EL (cell line): ENCODE measurements at places on chromosomes 3 and 15.

- DNase-seq: no peak
Measured at GRCh38 chr3:174776636-174777035, 82.5 kb upstream of the NAALADL2 start.

GRCh38 chr3:61890167-61890566 lies 328.8 kb downstream of the PTPRG start:
- no peak for DNase-seq

DNA sequence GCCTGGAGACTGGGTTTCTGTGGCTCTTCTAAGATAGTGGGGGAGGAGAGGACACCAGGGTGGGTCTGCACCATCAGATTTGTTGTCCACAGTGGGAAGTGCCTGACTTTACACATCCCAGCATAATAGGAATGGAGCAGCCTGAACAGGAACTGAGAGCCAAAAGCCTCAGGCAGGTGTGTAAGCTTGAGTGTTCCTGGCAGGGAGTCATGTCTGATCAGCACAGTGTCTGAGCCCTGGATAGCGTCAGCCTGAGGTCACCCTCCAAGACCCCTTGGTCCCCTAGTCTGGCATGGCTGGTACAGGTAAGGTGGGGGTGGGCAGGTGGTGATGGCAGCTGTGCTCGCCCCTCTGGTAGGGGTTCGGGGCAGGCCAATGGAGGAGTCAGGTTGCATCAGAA lies 20.2 kb downstream of the INSYN1 start:
- DNase-seq: no peak

GRCh38 chr15:51135276-51135675 lies 40.6 kb upstream of the TNFAIP8L3 start:
- DNase-seq: no peak

GRCh38 chr3:109355625-109356441 lies 18.5 kb upstream of the DPPA4 start:
- no peak for DNase-seq

DNA sequence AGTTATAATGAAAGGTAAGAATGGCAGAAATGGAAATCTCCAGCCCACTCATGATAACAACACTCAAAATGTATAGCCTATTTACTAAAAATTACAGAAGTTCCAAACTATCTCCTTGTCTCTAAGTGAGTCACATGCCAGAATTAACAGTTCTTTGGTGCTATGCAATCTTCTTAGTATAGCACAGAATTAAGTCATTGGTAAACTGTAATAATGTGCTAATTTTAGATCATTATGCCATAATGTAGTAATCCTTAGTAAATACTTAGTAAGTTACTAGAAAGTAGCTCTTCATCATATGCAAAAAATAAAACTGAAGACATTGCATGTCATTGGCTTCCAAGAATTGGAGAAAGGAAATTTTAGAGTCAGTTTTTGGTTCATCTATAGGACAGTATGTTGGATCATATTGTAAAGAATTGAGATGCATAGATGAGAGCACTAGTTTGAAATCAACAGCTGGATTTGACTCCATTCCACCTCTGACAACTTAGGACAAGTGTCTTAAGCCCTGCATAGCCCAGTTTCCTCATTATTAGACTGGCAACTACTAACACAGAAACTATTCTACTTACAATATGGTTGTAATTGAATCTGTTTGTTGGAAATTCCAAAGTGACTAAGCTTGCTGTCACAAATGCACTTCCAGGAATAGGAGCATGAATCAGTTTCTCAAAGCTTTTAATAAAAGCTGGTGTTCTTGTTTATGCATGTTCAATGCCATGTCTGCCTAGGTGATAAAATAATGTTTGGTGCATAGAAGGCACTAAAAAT lies 40.1 kb upstream of the CD47 start:
- peak; percentile 86 for DNase-seq

- DNase-seq: peak; percentile 87
Measured at GRCh38 chr3:56125358-56126005, 342.8 kb downstream of the ERC2 start.

DNA sequence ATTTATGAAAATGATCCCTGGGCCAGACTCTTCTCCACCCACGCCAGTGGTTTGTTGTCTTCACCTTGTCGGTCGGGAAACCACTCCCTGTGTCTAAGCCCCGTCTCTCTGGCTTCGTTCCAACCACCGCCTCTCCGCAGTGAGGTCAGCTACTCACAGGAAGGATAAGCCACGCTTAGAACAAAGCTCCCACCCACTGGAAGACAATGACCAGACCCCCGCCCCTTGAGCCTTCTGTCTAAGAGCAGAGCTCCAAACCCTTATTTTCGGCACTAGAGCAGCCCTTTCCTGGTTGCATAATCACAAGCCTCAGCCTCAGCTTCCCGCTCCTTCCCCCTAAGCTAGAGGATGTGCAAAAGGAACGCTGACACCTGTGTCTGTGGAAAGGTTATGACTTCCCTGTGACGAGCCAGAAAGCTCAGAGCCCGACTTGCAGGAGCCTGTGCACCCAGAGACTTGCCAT lies 114.9 kb upstream of the MEF2A start:
- no peak for DNase-seq

DNA sequence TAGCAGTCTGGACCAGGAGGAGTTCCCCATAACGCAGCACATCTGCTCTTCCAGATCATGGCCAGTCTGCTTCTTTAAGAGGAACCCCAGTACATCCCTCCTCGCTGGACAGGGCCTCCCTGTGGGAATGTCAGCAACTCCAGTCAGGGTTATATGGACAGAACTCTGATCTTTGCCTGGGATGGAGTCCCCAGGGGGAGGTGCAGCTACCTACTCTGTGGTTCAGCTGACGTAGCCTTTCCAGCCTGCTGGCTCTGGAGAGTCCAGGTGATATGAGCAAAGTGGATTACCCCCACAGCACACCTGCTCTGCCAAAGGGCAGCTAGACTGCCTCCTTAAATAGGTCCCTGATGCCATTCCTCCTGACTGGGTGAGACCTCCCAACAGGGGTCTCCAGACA lies 417.1 kb upstream of the EPHA3 start:
- no peak for DNase-seq

DNA sequence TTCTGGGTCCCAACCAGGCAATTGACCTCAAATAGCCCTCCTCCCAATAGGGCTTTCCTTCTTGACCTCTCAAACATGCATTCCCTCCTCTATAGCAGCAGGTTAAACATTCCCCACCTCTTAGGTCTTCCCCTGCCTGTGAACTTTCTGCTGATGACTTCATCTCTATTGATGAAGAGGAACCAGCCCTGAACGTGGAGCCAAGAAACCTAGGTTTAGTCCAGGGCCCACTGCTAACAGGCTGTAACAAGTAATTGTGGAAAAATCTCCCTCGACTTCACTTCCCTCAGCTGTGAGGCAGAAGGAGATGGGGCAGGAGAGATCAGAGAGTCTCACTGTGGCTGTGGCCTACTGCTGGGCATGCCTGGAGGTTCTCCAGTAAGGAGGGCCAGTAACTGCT lies 24.7 kb downstream of the ILDR1 start:
- DNase-seq: no peak

DNA sequence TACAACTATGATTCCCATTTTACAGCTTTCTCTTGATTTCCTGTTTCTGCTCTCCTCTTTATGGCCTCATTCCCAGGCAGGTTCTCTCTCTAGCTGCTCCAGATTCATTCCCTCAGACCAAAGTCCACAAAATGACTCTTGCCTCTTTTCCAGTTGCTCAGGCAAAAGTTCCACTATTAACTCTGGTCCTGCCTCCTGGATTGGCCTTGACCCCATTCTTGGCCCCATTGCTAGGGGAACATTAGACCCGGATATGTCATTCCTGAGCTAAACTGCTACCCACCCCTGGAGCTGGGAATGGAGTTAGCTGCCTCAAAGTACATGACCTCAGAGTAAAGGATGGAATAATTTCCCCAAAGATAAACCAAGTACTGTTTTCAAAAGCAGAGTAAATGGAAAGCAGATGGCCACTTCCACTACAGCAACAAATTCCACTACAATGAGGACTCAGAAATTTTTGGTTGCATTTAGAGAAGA lies 73.0 kb upstream of the GAP43 start:
- DNase-seq: no peak

- DNase-seq: no peak
Measured at GRCh38 chr15:67241132-67241855, 13.2 kb downstream of the AAGAB start.

GRCh38 chr3:18153571-18154173 lies 271.5 kb downstream of the SATB1 start:
- peak; percentile 72 for DNase-seq

GRCh38 chr15:80822676-80823075 lies 43.5 kb downstream of the CEMIP start:
- no peak for DNase-seq

GRCh38 chr15:101170568-101171350 lies 81.1 kb downstream of the CHSY1 start:
- peak; percentile 80 for DNase-seq

DNA sequence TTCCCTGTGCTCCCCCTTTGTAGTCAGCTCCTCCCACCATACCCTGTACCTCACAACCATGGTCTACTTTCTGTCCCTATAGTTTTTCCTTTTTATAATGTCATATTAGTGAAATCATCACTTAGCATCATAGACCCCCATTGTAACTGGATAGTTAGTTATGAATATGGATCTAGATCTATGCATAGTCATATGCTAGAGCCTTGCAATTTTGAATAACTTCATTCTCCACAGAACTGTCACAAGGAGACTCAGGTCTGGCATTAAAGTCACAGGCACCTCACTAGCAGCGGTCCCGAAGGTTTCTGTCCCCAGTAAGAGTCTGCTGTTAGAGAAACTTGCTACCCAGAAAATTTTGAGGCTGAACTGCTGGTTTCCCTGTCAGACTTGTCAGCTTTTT lies 102.0 kb upstream of the NUDT16 start:
- DNase-seq: no peak

DNA sequence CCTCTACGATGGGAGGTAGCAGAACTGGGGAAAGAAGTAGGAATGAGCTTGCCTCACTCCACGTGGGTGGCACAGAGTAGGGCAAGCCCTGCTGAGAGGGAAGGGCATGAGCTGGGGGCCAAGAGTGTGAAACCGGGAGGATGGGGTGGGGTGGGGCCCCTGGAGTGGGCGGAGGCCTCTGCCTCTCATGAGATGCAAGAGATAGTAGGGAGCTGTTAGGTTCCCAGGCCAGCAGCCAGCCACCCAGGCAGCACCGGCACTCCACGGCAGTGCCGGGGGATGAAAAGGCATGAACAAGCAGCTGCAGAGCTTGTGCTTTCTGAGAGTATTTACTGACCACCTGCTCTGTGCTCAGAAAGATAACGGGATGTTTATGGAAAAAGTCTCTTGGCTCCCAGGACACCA lies 24.4 kb upstream of the PLA2G4E start:
- no peak for DNase-seq

DNA sequence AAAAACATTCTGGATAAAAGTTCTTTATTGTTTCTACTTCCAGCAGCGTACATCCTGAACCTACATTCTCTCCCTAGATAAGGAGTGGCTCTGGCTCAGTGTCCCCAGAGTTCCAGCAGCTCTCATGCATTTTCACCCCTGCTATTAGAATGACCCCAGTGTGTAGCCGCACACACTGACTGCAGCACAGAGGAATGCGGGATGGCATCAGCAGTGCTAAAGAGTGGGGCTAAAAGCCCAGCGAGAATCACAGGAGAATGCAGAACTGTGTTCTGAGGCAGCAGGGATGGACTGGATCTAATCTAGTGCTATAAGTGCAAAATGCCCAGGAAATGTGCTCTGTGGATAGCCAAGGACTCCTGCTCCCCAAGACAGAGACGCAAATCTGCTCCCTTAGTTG lies 66.4 kb upstream of the TJP1 start:
- DNase-seq: peak; percentile 79

DNA sequence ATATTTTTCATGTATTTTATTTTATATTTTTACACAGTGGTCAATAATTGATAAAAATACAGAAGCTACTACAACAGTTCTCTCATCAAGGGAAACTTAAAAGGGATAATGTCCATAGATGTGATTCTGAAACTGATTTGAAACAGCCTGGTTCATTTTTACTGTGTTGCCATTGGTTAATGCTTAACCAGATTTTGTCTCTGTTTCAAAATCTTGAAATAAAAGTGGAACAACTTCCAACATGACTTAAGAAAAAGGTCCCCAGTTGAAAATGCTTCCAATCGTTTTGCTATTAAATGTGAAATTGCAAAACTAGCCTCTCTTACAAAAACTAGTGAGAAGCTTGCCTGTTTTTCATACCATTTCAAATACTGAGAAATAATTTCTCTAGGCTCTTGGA lies 240.7 kb downstream of the LPP start:
- DNase-seq: no peak

GRCh38 chr3:8864402-8865350 lies 95.3 kb upstream of the OXTR start:
- no peak for DNase-seq

- DNase-seq: no peak
Measured at GRCh38 chr3:182533394-182533793, 259.9 kb upstream of the ATP11B start.

DNA sequence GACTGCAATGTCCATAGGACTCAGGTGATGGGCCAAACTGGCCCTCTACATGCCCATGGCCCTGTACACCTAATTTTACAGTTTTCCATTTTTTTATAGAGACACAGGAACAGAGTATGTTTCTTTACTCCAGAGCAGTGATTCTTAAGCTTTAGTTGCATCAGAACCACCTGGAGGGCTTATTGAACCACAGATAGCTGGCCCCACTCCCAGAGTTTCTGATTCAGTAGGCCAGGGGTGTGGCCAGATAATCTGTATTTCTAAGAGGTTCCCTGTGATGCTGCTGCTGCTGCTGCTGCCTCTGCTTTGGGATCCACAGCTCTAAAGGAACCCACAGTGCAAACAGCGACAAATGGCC lies 5.1 kb downstream of the RBP1 start:
- DNase-seq: peak; percentile 46

DNA sequence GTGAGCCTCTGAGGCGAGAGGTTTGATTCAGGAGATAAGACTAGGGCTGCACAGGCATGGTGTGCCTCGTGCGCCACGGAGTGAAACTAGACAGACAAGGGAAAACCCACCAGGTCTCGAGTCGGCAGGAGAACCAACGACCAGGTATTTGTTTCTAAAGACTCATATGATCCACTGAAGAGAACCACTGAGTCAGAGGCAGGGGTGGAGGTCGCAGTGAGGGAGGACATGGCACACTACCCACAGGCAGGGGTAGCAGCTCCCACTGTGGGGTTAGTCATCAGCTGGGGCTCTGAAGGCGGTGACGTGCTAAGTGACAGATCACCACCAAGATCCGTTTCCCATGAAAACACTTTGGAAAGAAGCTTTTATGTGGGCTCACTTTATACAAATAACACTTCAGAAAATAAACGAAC lies 45.7 kb downstream of the CHSY1 start:
- peak; percentile 66 for DNase-seq

- peak; percentile 42 for DNase-seq
Measured at GRCh38 chr3:136074546-136075170, 109.1 kb downstream of the PPP2R3A start.
